ENCODE measurements at places on chromosomes 7 and 10. TPM values are rescaled to one million over a fixed set of nuclear protein-coding genes. Genes with fewer than 3 reads are reported as not detected.

Gene EIF5AL1
- 0.27 TPM for total RNA-seq

Gene NKX6-2
- total RNA-seq = 0.04 TPM

Gene C10orf53
- not detected for total RNA-seq

- peak overlapping the region; percentile 62 for H3K27ac ChIP-seq
- H3K4me1 ChIP-seq = peaks cover 5% of the 10 kb centered on the region
- no peaks in the 10 kb centered on the region for H3K36me3 ChIP-seq
- no peak overlapping the region for H3K4me3 ChIP-seq
Observed at GRCh38 chr10:112701211-112701877, 248.7 kb upstream of the TCF7L2 start.

DNA sequence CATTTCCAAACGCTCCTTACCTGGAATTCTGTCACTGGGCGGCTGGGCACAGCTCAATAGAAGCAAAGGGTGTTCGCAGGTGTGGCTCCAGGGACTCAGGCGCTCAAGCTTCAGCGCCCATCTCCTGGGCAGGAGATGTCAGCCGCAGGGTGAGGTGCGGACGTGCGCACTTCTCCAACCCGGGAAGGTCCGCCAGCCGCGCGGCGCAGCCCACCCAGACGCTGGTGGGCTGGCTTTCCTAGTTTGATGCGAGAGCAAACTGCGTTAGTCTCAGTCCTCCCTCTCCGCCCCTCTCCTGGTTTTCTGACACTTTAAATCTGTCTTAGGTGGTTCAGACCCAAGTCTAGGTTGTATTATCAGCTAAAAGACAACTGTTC lies 267 bp downstream of the CALCR start:
- H3K4me1 ChIP-seq = peaks cover 7% of the 10 kb centered on the region
- peaks cover 83% of the 10 kb centered on the region for H3K27me3 ChIP-seq
- no peak for DNase-seq
- H3K4me3 ChIP-seq = no peak overlapping the region
- no peak overlapping the region for H3K27ac ChIP-seq
- no peaks in the 10 kb centered on the region for H3K36me3 ChIP-seq

DNA sequence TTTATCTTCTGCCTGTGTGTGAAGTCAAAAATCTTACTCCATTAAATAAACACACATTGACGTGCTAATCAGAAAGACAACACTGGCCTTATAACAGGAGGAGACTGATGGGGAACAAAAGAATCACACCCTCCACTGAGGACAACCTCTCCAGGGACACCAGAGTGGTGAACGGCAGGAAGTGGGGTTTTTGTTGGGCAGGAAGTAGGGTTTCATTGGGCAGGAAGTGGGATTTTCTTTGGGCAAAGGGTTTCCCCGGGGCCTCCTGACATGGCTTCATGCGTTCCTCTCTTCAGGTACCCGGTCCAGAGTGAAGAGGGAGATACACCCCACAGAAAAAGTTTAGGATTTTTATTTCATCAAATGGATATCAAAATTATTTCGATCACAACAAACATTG lies 30.6 kb downstream of the ADARB2 start:
- no peaks in the 10 kb centered on the region for H3K36me3 ChIP-seq
- no peak overlapping the region for H3K27ac ChIP-seq
- H3K27me3 ChIP-seq = no peaks in the 10 kb centered on the region
- DNase-seq = no peak
- H3K4me3 ChIP-seq = no peak overlapping the region

DNA sequence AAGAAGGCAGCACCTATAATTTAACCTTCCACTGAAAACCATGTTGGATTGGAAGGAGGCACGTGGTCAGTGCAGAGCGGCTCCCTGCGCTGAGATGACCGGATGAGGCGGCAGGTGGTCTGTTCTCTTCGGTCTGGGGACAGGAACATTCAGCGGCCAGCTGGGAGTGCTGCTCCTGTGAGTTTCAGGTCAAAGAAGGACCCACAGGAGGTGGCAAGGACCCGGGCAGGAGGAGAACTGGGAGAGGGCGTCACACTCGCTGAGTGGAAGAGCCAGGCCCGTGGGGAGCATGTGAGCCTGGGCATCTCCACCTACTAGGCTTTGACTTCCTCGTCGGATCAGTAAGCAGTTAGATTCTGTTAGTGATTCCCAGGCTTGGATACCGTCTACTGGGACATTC lies 113.4 kb upstream of the SHH start:
- peaks cover 7% of the 10 kb centered on the region for H3K4me1 ChIP-seq
- no peaks in the 10 kb centered on the region for H3K27me3 ChIP-seq
- no peaks in the 10 kb centered on the region for H3K36me3 ChIP-seq
- H3K4me3 ChIP-seq = no peak overlapping the region
- no peak for DNase-seq
- H3K27ac ChIP-seq = no peak overlapping the region

DNA sequence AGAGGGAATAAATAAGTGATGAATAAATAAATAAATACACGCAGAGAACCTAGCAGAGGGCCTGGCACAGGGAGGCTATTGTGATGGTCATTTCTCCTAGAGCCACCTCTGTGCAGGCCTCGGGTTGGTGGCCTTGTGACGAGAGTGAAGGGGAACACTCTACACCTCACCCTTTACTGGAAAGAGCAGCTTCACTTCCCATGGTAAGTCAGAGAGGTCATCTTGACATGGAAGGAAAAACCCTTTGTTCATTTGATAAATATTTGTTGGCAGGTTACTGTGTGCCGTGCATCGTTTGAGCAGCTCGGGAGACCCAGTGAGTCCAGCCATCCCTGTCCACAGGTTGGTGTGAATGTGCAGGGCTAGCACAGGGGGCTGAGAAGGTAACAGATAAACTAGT lies 70.2 kb upstream of the PODXL start:
- H3K4me3 ChIP-seq = no peak overlapping the region
- H3K36me3 ChIP-seq = no peaks in the 10 kb centered on the region
- no peaks in the 10 kb centered on the region for H3K27me3 ChIP-seq
- no peak for DNase-seq
- H3K27ac ChIP-seq = no peak overlapping the region

- H3K36me3 ChIP-seq = no peaks in the 10 kb centered on the region
- peak overlapping the region; percentile 8 for H3K27ac ChIP-seq
- no peak overlapping the region for H3K4me3 ChIP-seq
- no peaks in the 10 kb centered on the region for H3K4me1 ChIP-seq
- DNase-seq = peak; percentile 49
Observed at GRCh38 chr7:10122551-10123100, 851.0 kb upstream of the PHF14 start.
